ENCODE measurements at places on chromosomes 3 and 15. TPM values are rescaled to one million over a fixed set of nuclear protein-coding genes. Genes with fewer than 3 reads are reported as not detected.

Gene GP9
- not detected for polyA plus RNA-seq

Gene CELF6
- 0.12 TPM for polyA plus RNA-seq

Gene C3orf22
- not detected for polyA plus RNA-seq

Gene EXOG
- polyA plus RNA-seq, result 8.7 TPM

Gene PIERCE2
- polyA plus RNA-seq, result 4.3 TPM

Gene SOX14
- polyA plus RNA-seq, result not detected

GRCh38 chr3:171229173-171229572, 202.7 kb upstream of the SLC2A2 start:
- H3K27ac ChIP-seq, result no peak overlapping the region
- DNase-seq, result no peak
- peaks cover 13% of the 10 kb centered on the region for H3K4me1 ChIP-seq
- no peaks in the 10 kb centered on the region for H3K27me3 ChIP-seq
- peaks cover 2% of the 10 kb centered on the region for H3K36me3 ChIP-seq
- H3K4me3 ChIP-seq, result no peak overlapping the region

DNA sequence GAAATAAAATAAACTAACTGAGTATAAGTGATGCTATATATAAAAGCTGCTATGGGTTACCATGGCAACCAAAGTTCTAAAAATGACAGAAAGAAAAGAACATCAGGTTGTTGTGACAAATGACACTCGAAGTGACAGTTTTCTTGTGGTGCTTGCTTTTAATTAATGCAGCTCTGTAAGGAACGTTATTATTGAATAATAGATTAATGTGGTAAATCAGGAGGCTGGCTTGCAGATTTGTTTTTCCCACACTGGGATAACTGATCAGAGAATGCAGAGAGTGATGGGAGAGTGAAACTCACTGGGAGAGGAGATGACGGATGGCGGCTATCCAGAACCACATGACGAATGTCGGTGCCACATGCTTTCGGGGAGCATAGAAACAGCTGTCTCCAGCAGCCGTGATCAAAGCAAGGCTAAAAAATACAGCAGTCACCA, 207.0 kb upstream of the ATP10A start:
- H3K27ac ChIP-seq, result no peak overlapping the region
- no peaks in the 10 kb centered on the region for H3K4me1 ChIP-seq
- H3K4me3 ChIP-seq, result no peak overlapping the region
- DNase-seq, result no peak
- H3K27me3 ChIP-seq, result no peaks in the 10 kb centered on the region
- no peaks in the 10 kb centered on the region for H3K36me3 ChIP-seq

- H3K4me1 ChIP-seq, result no peaks in the 10 kb centered on the region
- no peak overlapping the region for H3K27ac ChIP-seq
- H3K4me3 ChIP-seq, result no peak overlapping the region
- peaks cover 3% of the 10 kb centered on the region for H3K27me3 ChIP-seq
Measured at GRCh38 chr15:63896336-63897115, 62.8 kb upstream of the HERC1 start.

- no peak overlapping the region for H3K4me3 ChIP-seq
- H3K4me1 ChIP-seq, result peaks cover 29% of the 10 kb centered on the region
- no peak for DNase-seq
Measured at GRCh38 chr3:122312826-122313225, 12.2 kb upstream of the CSTA start.
